ENCODE measurements at places on chromosomes 3 and 15.

DNA sequence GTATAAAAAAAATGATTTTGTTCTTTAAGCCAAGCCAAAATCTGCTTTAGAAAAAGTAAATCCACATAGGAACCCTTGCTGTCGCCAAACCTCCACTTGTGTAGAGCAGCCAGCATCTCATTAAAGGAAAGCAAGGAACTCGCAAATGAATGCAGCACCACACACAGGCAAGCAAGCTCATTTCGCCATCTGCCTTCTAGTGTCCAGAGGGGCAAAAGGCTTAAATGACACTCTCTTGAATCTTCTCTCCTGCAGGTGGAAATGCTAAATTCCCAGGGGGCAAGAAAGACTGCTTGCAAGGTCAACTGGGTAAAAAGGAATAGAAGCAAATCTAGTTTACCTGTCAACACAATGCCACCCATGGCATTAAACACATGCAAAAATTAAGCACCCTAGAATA lies 2.4 kb downstream of the MB21D2 start:
- DNase-seq: no peak

DNA sequence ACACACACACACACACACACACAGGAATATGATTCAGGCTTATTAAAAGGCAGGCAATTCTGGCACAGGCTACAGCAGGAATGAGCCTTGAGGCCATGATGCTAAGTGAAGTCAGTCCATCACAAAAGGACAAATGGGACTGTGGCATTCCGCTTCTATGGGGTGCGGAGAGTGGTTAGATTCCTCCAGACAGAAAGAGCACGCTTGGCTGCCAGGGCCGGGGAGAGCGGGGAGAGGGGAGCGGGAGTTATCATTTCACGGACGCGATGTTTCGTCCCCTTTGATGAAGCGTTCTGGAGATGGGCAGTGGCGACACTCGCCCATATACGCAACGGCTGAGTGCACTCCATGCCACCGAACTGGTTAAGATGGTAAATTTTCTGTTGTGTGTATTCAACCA lies 58.5 kb upstream of the FAM174B start:
- no peak for DNase-seq

GRCh38 chr3:158539414-158540014 lies 31.5 kb upstream of the MLF1 start:
- peak; percentile 16 for DNase-seq

DNA sequence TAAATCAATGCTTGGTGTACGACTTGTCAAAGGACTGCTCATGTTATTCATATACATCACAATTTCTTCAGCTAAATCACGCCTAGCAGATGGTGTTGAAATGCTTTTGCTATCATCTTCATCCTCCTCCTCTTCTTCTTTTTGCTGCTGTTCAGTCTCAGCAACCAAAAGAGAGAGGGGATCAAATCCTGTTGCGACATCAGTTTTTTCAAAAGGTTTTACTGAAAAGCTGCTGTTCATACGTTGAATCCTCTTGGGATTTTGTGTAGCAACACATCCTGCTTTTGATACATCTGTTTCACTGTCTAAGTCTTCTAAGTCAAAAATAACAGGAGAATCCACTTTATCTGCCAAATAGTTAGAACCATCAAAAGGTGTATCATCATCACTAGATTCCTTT lies 69.0 kb downstream of the SLC24A1 start:
- DNase-seq: no peak

- DNase-seq: no peak
Observed at GRCh38 chr3:136068708-136069107, 103.2 kb downstream of the PPP2R3A start.

DNA sequence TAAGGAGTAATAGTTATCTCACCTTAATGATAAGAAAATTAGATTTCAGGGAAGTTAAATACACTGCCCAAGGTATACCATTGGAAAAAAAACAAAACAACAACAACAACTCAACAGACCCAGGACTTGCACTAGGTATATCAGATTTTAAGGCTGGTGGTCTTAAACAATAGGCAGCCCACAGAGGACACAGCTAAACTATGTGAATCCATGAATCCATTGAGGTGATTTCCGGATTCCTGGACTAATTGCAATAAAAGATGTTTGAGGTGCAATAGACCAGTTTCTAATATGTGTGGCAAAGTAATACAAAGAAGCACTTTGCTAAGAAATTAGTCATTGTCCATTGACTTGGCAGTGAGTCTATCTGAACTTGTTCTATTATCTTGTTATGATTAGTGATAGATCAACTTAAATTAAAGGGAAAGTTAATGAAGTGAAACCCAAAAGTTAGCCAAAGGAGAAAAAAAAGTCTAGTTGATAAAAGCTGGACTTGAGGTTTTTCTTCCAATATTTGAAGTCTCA lies 60.9 kb upstream of the MAGI1 start:
- no peak for DNase-seq

GRCh38 chr15:63901912-63902670 lies 68.3 kb upstream of the HERC1 start:
- no peak for DNase-seq

DNA sequence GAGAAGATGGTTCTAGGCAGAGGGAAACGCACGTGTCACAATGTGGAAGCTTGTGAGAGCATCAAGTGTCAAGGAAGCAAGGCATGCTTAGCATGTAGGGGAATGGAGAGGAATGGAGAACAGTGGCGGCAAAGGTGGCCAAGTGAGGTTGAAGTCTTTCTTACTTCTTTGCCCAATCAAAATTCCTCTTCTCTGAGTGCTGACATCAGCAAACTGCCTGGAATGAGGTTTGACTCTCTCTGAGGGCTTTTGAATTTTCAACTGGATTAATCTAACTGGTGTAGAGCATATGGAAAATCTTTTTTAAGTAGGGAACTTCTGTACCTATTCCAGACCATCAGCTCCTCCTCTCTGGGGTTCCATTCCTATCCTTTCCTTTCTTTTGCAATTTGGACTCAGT lies 61.9 kb upstream of the BNC1 start:
- no peak for DNase-seq

DNA sequence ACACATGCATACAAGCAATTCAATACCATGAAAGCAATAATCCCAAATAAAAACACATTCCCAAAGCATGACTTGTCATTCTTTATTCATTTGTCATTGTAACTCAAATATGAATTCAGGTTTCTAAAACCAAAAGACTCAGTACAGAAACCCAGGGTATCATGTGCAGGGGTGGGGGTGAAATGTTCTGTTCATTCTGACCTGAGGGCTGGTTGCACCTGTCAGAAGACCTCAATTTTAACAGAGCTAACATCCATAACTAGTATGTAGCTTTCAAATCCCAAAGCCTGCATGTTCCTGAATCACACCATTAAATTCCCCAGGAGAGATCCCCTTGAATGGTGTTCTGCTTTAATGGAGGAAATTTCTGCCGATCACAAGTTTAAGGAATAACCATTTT lies 738.7 kb downstream of the MCTP2 start:
- no peak for DNase-seq

DNA sequence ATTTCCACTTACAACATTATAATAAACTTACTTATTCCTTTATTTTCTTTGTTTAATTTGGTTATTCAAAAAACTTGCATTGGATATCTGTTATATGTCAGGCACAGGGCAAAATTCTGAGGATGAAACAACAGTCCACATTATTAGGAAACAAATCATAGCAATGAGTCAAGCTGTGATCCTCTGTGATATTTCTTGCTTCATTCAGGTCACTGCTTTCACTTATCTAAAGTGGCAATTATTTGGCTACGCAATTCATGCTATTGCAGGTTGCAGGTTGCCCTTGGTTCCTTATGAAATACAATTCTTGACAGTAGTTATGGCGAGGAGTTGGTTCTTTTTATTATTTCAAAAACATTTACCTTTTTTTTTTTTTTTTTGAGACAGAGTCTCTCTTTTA lies 66.4 kb upstream of the CNTN6 start:
- no peak for DNase-seq

- peak; percentile 4 for DNase-seq
Observed at GRCh38 chr3:107938143-107938542, 152.7 kb downstream of the CD47 start.

GRCh38 chr3:135990903-135991302 lies 25.4 kb downstream of the PPP2R3A start:
- no peak for DNase-seq

- no peak for DNase-seq
Observed at GRCh38 chr15:66735909-66736305, 33.9 kb downstream of the SMAD6 start.

DNA sequence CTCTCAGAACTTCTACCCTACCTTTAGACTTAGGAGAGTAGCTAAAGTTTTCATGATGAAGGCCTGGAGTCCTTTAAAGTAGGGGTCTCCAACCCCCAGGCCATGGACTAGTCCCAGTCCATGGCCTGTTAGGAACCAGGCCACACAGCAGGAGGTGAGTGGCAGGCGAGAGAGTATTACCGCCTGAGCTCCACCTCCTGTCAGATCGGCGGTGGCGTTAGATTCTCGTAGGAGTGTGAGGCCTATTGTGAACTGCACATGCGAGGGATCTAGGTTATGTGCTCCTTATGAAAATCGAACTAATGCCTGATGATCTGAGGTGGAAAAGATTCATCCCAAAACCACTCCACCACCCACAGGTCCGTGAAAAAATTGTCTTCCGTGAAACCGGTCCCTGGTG lies 18.3 kb upstream of the CACNA2D3 start:
- no peak for DNase-seq

DNA sequence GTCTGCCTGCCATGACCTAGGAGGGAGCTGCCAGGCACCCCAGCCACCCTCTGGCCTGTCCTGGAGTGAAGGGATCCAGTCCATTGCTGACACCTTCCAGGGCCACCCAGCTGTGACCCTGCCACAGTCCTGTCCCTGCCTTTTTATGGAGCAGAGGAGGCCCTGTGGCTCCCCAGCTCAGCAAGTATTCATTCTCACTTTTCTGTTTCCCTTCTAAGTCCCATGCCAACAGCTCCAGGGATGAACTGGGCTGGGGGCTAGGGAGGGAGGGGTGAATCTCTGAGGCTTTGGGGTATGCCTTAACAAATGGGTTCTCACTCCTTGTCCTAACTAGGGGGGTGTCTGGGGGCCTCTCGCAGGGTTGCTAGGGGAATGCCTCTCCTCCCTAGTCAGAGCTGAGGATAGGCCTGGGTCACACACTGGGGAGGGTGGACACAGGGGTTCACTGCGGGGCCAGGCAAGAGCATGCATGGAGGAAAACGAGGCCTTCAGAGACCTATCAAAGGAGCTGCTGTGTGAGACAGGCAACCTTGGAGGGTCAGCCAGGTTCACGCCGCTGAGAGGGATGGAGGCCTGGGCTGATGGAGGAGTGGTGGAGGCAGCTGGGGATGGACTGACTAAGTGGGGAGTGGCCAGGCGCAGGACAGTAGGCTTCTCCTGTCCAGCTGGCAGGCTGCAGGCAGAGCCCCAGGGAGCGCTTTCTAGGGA lies 31.8 kb downstream of the EPHB3 start:
- DNase-seq: no peak
